Activated CD8-positive, alpha-beta memory T cell treated with anti-CD3 and anti-CD28 coated beads for 1 hour (primary cell): ENCODE measurements at places on chromosomes 5 and 9.

DNA sequence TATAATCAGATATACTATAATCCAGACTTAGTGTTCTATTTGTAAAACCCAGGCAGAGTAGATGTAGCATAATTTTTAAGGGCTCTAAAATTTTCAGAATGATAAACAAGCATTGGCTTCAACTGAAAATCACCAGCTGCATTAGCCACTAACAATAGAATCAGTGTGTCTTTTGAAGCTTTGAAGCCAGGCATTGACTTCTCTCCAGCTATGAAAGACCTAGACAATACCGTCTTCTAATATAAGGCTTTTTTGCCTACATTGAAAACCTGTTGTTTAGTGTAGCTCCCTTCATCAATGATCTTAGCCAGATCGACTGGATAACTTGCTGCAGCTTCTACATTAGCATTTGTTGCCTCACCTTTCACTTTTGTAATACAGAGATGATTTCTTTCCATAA is 1877.3 kb upstream of the ACO1 start:
- no peak for DNase-seq

DNA sequence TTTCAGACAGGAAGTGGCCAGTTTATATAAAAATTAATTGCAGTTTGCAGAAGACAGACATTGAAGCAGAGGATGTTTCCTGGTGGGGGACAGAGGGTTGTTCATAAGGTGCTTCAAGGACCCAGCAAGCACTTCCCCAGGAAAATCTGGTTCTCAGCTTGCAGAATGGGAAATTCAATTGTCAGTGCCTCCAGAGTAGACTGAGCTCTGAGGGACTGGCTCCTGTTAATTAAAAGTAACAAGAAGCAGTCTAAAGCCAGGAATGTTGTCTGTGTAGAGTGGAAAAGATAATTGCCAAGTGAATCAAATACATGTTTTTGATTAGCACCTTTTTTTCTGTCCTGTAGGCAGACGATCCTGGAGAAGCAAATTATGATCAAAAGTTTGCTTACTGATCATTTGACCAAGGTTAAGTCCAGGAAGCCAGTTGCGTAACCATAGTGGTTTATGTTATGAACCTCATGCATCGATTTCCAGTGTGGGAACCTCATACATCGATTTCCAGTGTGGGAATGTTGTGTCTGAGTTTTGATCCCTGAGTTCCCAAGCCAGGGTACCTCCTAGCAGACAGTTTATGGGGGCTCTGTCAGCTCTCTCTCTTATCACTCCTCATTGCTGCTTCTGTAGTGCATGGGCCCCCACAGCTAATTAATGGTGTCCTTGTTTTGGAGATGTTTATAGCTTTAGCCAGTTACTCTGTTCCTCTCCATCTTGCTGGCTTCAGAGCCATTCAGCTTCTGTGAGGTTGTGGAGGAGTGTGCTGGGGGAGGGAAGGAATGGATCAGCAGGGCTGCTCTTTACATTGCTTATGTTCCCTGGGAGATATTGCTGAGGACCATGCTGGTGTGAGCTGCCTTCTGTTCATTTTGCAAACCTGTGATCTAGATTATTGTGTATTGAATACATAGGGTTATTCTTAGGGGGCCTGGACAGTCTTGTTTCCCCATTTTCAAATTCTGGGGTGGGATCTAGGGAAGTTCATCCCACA is 17.1 kb downstream of the MSANTD3 start:
- no peak for DNase-seq

- DNase-seq: no peak
These were observed 51.2 kb downstream of the USP20 start for GRCh38 chr9:129886226-129887174.

- DNase-seq: no peak
These were observed 13.5 kb upstream of the TMED7 start for GRCh38 chr5:115639377-115639776.

GRCh38 chr5:124613273-124613953 is 133.0 kb downstream of the ZNF608 start:
- DNase-seq: no peak

DNA sequence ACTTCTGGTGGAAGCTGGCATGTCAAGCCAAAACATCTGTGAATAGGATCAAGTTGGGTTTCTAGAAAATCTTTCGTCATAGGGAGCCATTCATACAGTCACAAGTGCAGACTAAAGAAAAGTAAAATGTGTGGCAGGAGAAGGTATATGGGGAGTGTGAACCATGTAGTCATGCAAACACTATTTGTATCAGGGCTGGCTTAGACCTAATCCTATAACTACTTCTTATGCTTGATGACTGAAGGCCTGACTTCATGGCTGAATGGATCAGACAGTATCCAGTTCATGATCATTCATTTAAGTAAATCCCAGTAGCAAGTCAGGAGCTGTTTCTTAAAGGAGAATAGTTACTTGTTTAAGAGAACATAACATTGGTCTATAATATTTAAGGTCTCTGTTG is 63.8 kb upstream of the DAPK1 start:
- no peak for DNase-seq

DNA sequence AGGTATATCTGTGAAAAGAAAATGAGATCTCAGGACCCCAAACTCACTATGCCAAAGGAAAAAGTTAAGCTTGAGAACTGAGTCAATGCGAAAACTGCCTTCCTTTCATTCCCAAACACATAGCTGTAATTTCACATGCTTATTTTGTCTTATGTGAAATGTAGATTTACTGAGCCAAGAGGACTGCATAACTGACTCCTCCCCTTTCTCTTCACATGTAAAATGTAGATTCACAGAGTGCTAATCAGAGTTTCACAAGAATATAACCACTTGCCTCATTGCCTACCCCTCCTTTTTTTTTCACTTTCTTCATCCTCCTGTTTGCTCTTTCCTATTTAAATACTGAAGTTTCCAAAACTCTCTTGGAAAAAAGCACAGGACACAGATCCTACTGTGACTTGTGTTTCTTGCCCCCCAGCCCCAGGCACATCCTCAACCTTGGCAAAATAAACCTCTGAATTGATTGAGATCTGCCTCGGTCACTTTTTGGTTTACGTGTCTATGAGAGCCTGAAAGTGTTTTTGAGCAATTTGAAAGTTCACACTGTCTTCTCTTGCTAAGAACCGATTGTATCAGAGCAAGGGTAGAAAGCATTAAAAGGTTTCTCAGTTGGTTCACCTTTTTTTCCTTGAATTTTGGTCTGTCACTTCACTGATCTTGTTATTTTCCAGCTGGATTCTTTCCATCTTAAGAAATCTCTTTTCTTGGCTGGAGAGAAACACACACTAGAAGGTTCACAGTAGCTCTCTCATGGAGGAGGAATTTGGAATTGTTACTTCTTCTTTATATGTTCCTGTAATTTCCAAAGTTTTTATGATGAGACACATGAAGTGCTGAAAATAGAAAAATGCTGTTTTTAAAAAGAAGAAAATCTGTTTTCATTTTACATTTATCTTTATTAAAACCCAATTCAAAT is 44.8 kb upstream of the SNAPC3 start:
- no peak for DNase-seq

- no peak for DNase-seq
These were observed 276.9 kb downstream of the SEMA5A start for GRCh38 chr5:9269014-9269413.

DNA sequence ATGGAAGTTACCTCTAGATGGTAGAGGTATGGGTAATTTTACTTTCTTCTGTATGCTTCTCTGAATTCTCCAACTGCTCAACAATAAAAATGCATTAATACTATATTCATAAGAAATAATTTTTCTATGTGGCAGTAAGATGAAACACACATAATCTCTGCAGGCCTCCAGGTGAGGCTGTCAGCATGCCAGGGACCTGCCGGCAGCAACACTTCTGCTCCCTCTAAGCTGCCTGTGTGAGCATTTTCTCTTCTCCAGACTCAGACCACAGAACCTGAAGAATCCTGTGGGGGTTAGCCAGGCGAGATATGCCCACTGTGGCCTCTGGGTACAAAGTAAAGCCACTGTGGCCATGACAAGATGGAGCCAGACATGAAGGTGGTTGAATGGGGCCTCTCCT is 316.3 kb downstream of the EBF1 start:
- no peak for DNase-seq

- no peak for DNase-seq
These were observed 2.4 kb upstream of the SMC2 start for GRCh38 chr9:104091708-104092107.

DNA sequence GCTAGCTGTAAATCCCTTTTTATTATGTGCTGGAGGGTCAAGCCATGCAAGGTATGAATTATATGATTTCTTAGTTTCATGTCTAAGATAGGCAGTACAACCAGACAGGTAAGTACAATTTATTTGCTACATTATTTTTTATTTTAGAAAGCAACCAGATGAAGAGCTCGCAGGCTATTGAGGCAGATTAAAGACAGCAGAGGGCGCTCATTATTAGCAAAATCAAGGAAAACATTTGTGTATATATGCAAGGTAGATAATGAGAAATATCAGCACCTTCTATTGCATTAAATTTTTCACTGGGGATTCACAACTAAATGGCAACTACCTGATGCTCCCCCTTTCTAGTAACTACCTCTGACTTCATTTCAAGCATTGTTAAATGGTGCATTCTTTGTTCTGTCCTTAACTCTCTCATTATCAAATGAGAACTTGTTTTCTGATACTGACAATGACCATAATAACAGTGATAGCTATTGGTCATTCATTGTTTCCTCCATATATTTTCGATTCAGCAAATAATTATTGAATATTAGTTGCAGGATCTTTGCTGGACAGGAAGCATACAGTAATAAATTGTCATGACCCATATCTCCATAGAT is 8.6 kb downstream of the SCGB3A2 start:
- DNase-seq: no peak

DNA sequence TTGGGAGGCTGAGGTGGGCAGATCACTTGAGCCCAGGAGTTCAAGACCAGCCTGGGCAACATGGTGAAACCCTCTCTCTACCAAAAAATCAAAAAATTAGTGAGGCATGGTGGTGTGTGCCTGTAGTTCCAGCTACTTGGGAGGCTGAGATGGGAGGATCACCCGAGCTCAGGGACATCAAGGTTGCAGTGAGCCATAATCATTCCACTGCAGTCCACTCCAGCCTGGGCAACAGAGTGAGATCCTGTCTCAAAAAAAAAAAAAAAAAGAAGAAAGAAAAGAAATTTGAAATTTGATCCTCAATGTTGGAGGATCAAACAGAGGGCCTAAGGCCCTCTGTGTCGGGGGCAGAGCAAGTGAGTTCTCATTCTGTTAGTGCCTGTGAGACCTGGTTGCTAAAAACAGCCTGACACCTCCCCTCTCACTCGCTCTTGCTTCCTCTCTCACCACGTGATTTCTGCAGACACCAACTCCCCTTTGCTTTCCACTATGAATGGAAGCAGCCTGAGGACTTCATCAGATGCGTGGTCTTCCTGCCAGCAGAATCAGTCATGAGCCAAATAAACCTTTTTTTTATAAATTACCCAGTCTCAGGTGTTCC is 8.4 kb upstream of the GOLPH3 start:
- no peak for DNase-seq

DNA sequence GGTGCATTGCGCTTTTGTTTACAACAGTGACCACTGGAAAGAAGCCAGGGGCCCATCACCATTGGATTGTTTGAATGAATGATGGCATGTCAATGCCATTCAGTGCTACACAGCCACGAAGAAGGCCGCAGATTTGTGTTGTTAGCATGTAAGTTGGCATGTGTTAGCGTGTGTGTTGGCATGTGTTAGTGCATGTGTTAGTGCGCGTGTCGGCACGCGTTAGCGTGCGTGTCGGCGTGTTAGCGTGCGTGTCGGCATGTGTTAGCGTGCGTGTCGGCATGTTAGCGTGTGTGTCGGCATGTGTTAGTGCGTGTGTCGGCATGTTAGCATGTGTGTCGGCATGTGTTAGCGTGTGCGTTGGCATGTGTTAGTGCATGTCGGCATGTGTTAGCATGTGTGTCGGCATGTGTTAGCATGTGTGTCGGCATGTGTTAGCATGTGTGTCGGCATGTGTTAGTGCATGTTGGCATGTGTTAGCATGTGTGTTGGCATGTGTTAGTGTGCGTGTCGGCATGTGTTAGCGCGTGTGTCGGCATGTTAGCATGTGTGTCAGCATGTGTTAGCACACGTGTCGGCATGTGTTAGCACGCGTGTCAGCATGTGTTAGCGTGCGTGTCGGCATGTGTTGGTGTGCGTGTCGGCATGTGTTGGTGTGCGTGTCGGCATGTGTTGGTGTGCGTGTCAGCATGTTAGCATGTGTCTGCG is 15.3 kb upstream of the ANKRD33B start:
- DNase-seq: no peak

GRCh38 chr5:66818935-66819328 is 222.7 kb downstream of the MAST4 start:
- DNase-seq: no peak

GRCh38 chr9:36492865-36493264 is 79.8 kb upstream of the MELK start:
- no peak for DNase-seq

DNA sequence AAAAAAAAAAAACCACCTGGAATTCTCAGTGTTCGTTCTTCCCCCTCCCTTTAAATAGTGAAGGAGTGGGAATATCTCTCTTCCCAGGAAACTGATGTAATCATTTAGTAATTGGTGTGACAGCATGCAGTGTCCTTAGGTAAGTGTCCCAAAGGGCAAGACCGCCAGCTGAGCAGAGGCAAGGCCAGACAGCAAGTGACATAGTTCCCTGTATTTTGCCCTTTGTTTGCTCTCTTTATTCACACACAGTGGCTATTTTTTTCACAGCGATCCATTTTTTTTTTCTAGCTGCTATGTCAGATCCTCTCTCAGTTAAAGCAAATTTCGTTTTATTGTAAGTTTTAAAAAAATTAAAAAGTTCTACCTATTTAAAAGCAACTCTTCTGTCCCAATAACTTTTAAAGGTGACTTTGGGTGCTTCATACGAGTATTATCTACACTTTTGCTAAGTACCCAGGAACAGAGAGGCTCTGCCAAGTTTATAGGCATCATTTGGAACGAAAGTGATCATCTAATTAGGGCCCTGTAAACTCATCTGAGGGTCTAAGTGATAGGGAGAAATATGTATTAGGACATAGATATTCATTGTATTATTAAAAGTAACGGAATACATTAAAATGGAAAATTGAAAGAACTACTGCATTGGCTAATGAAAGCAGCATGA is 98.2 kb upstream of the ALDH1A1 start:
- DNase-seq: no peak

GRCh38 chr5:55232985-55233928 is at the start of gene CCNO:
Gene CCNO, minus strand, starts transcription at chr5:55233608. Its CDS starts 85 bp downstream, at chr5:55233523.
- no peak for DNase-seq
